ENCODE measurements at places on chromosomes 11 and 22.

GRCh38 chr11:46119352-46120216 lies 1.7 kb downstream of the PHF21A start:
- peak; percentile 70 for DNase-seq

- DNase-seq: no peak
These were observed 39.4 kb upstream of the TSPAN18 start for GRCh38 chr11:44687388-44687787.

GRCh38 chr11:96303064-96303463 lies 39.9 kb downstream of the MAML2 start:
- peak; percentile 91 for DNase-seq

GRCh38 chr11:1823376-1824220 lies 11.2 kb upstream of the SYT8 start:
- DNase-seq: no peak

- DNase-seq: peak; percentile 11
These were observed 745 bp downstream of the NCAM1 start for GRCh38 chr11:112961751-112962578.

All from lung microvascular endothelial cell (primary cell).